Activated CD8-positive, alpha-beta memory T cell treated with anti-CD3 and anti-CD28 coated beads for 1 hour (primary cell): ENCODE measurements at places on chromosomes 3 and 15.

DNA sequence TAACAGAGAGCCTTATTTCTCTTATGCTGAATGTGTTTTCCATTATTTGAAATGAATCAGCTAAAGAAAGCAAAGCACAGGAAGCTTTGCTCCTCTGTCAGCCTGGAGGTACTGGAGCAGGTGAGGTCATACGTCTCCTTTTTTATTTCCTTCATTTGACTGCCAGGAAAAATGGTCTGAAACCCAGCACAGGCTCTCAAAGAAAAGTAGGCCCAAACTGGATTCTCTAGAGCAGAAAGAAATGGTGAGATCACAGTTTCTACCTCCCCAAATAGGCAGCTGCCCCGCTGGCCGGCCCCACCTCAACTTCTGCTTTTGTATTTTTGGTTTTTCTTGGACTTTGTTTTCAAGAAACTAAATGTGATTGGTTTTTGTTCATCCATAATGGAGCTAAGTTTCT, 95.1 kb downstream of the RPL39L start:
- DNase-seq = no peak

GRCh38 chr15:86355801-86356200, 276.1 kb downstream of the AGBL1 start:
- DNase-seq = no peak

GRCh38 chr3:160828880-160829279, 72.8 kb downstream of the PPM1L start:
- DNase-seq = no peak

GRCh38 chr3:107798381-107798780, 275.6 kb downstream of the BBX start:
- no peak for DNase-seq
